ENCODE measurements at places on chromosomes 5 and 9.

DNA sequence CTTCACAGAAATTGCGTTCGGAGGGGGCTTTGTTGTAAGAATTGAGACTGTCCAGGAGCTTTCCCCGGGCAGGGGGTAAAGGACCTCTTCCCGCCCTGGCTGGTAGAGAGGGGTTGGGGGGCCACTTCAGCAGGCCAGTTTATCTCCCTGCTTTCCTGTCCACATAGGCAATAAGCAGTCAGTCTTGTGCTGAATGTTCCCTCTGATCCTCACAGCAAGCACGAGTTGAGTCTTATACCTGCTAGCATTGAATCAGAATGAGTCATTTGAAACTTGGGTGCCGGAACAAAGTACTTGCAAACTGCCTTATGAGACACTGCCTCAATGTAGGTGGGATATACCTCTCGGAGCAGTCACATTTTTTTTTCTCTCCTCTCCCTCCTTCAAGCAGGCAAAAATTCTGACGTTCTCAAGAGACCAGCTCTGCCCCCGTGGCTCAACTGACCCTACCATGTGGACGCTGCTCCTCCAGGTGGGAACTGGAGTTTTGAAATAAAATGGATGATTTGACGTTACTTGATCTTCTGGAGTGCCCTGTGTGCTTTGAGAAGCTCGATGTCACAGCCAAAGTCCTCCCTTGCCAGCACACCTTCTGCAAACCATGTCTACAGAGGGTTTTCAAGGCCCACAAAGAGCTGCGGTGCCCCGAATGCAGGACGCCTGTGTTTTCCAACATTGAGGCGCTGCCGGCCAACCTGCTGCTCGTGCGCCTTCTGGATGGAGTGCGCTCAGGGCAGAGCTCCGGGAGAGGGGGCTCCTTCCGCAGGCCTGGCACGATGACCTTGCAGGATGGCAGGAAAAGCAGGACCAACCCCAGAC lies 1.3 kb downstream of the SH3RF2 start:
- DNase-seq = no peak

GRCh38 chr5:97009212-97009898 lies 73.5 kb downstream of the LNPEP start:
- no peak for DNase-seq

- DNase-seq = no peak
Observed at GRCh38 chr9:74132986-74133385, 364.1 kb upstream of the RORB start.

- DNase-seq = no peak
Observed at GRCh38 chr9:134276453-134277245, 49.6 kb upstream of the RXRA start.

GRCh38 chr5:136015966-136016650 lies 12.7 kb upstream of the TGFBI start:
- no peak for DNase-seq

- no peak for DNase-seq
Observed at GRCh38 chr9:12413986-12414385, 279.2 kb upstream of the TYRP1 start.

DNA sequence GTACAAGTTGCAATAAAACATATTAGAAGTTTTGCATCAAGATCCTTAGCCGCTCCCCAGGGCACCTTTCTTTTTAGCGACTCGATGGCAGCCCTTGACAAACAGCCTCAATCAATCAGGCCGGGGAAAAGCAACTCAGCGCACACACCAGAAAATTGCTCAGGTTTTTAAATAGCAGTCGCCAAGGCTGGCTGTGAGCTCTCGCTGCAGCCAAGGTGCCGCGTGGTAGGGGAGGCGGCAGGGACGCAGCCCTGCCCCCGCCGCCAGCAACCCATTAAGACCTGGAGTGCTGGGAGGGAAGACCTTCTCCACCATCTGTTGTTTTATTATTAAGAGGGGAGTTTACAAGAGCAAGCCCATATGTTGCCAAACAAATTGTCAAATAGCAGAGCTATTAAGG lies 22.6 kb downstream of the ASS1 start:
- no peak for DNase-seq

DNA sequence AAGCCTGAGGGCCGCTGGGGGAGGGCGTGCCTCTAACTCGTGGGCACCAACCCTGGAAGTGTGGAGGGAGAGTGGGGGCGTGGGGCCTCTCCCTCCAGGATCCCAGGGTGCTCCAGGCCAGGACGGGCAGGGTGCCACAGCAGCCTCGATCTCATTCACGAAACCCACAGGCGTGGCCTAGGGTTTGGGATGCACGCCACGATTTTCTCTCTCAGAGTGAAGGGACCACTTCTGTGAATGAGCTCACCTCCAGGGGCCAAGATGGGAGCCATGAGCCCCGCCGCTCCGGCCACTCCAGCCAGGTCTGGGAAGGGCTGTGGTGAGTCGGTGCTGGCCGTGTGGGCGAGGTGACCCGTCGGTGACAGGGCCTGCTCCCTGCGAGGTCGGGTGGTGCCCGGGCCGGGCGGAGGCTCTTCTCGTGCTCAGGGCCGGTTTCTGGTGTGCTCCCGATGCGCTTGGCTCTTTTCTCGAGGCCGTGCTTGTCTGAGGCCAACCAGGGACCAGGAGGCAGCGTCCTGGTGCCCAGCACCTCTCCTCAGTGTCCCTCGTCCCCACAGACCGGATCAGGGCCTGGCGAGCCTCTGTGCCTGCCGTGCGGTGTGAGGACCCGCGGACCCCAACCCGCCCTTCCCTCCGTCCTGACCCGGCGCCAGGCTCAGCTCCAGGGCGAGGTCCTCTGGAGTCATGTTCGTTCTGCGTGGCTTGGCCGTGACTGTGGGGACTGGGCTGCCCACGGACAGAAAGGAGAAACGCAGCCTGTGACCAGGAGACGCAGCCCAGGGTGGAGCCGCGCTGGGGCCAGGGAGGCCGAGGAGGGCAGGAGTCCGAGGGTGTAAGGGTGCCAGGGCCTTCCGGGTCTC lies 31.0 kb downstream of the TPPP start:
- DNase-seq = no peak

DNA sequence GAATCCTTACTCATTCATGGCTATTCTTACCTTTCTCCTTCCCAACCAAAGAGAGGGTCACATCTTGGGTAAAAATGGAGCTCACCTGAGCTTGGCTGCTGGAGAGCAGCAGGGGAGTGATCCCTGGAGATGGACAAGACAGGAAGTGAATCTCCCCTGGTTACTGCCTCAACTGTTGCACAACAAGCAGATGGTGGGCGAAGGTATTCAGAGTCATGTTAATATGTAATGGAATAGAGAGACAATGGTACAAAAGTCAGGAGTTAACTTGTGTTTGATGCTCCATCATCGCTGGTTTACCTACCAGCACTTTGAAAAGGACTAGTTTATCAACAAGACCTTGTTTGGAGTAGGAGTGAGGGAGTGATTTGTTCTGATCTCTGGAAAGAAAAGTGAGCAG lies 13.0 kb upstream of the PLPP1 start:
- DNase-seq = no peak

GRCh38 chr9:84667571-84668195 lies 1.8 kb upstream of the NTRK2 start:
- no peak for DNase-seq

DNA sequence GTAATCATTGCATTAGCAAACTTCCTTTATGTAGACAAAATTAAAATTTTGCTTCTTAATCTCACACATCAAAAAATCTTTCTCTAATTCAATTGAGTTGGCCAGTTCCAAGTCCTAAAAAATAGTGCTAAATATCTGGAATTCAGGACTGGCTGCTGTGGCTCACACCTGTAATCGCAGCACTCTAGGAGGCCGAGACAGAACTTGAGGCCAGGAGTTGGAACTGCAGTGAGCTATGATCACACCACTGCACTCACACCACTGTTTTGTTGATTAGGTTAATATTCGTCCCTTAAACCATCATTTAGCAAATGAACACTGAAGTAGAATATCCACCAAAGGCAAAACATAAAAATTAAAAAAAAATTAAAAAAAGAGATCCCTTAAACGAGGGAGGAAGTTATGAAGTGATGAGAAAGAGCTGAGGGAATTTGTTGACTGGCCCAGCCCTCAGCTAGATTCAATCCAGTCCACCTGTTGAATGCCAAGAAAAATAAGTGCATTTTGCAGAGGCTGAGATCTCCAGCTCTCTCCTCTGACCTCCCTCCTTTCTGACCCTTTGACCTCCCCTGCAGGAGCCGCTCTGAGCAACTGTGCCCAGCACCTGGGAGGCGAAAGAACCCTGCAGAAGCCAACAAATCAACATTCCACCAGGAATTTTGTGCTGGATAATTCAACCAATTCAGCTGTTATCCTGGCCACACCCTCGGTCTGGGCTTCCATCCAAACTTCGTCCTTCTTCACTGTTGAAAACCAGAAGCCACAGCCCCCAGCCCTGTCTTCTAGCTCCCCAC lies 96.8 kb downstream of the OR2K2 start:
- no peak for DNase-seq

- DNase-seq = no peak
Observed at GRCh38 chr9:13171261-13171660, 108.2 kb downstream of the MPDZ start.

GRCh38 chr9:92746567-92747458 lies 17.8 kb downstream of the BICD2 start:
- DNase-seq = no peak

DNA sequence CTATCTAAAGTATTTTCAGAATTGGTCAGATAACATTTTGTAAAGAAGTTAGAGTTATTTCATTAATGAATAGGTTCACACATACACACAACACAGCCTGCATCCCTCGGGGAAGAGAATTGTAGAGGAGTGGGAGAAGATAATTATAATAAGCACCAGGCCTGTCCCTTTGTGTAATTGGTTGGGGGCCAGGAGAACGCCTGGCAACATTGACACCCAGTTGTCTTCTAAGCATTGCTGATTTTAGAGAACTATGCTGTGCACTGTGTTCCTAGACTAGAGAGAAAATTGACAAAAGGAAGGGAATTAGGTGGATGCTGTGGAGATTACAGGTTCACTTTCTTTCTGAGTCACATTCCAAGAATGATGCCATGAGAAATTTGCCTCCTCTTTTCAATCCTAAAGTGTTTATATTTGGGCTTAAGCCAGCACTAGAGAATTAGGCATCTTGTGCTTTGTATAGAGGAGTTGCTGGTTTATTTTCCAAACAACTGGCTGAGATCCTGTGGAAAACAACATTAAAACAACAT lies 247.6 kb downstream of the COX7C start:
- DNase-seq = no peak

GRCh38 chr5:137619191-137619870 lies 116.6 kb downstream of the KLHL3 start:
- no peak for DNase-seq

DNA sequence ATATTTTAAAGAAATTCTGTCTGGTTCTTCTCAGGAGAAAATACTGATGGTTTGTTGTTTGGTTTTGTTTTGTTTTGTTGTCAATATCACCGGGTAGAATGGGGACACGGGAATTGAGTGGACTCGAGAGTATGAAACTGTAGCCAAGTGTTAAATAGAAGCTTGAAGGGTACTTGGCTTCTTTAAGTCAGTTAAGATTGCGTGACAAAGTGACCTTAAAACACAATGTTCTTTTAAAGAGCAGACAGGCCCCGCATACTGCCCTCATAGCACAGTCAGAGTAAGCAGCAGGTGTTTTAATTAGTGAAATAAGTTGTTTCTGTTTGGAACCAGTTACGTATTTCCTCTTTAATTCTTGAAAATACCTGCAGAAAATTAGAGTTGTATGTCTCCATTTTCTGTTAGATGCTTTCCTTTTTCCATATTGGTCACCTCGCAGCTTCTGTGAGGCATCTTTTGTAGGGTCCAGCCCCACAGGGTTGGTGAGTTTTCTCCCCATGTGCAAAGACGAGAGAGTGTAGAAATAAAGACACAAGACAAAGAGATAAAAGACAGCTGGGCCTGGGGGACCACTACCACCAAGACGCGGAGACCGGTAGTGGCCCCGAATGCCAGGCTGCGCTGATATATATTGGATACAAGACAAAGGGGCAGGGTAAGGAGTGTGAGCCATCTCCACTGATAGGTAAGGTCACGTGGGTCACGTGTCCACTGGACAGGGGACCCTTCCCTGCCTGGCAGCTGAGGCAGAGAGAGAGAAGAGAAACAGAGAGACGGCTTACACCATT lies 9.6 kb downstream of the TRIP13 start:
- DNase-seq = no peak

DNA sequence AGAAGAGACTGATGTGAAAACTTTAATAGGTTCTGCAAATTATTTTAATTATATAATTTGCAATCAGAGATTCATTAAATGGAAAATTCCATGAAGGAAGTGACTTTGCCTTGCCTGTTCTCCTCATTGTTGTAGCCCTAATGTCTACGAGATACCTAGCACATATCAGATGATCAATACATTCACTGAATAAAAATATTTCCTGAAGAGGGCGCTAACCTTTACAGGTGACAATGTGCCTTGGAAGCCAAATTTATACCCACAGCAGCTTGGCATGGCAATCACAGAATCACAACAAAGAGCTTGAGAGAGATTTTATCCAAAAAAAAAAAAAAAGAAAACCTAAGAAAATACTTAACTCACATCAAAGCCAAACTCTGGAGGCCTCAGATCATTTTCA lies 17.4 kb downstream of the HAUS6 start:
- DNase-seq = no peak

GRCh38 chr5:39513236-39513635 lies 88.5 kb upstream of the DAB2 start:
- no peak for DNase-seq

DNA sequence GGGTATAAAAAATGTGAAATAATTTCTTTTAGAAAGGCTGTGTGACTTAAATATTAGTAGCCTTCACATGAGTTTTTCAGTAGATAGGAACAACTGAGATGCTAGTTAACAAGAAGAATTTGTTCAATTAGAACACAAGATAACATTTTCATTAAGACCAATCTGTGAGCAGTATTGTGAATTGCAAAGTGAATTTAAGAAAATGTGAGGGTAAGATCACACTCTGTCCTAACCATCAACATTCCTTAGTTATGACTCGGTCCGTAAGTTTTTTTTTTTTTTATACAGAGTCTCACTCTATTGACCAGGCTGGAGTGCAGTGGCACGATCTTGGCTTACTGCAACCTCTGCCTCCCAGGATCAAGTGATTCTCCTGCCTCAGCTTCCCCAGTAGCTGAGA lies 180.2 kb upstream of the EGFLAM start:
- no peak for DNase-seq

DNA sequence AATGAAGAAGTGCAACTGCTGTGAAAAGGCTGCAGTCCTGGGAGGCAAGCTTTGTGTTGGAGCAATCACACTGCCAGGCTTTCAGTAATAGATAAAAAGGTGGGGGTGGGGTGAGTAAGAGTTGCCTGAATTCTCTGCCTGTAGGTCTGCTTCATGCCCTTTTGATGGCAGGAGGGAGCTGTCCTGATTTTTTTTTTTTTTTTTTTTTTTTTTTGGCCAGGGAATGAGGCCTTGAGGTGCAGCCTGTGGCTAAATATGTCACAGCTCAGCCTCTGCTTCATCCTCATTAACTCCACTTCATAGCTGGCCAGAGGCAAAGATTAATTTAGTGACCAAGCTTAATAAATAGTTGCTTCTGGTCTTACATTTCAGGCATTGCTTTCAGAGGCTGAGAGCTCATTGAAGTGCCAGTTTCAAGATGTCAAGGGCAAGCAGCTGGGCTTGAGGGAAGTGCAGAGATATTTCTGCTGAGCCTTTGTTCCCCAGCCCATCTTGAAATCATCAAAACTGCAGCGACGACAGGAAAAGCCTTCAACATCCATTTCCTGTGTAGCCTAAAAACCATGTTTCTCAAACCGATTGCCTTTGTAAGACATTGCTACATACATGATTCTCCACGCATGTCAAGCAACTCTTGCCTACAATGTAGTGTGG lies 134.7 kb downstream of the MACIR start:
- DNase-seq = no peak
